ENCODE measurements at places on chromosomes 5 and 9.

GRCh38 chr5:74314906-74315305 lies 325.6 kb downstream of the ENC1 start:
- no peak for DNase-seq

DNA sequence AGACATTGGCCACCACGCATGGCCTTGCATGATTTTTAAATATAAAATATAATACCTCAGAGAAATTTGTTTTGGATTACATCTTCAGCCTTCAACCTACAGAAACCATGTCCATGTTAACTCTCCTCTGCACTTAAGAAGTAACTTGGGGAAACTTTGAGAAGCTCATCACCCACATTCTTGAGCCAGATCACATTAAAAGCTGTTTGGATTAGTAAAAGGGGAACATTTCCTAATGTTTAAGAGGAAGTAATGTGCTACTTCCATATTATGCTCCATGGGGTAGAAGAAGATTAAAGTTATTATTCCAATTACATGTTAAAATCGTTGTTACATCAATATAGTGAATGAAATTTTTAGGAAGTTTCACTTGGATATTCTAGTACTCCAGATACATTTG lies 10.4 kb upstream of the CEP120 start:
- DNase-seq, result no peak

- DNase-seq, result no peak
These were observed 157.7 kb upstream of the NR3C1 start for GRCh38 chr5:143561219-143561618.

GRCh38 chr5:133475986-133476385 lies 136.4 kb downstream of the FSTL4 start:
- no peak for DNase-seq

- DNase-seq, result no peak
These were observed 148.4 kb upstream of the NFIL3 start for GRCh38 chr9:91572044-91572443.

GRCh38 chr9:2390028-2390427 lies 231.6 kb upstream of the VLDLR start:
- no peak for DNase-seq

All from stimulated activated CD8-positive, alpha-beta memory T cell treated with anti-CD3 and anti-CD28 coated beads, Interleukin-4, amount 100 ng/mL, for 4 hours (primary cell).